Activated CD4-positive, alpha-beta T cell treated with anti-CD3 and anti-CD28 coated beads for 36 hours (primary cell): ENCODE measurements at places on chromosomes 12 and 14.
A peak's percentile ranks its signal among the peaks of the same experiment; 100 is the strongest.

GRCh38 chr12:6206327-6206726, 6.1 kb downstream of the CD9 start:
- DNase-seq, result no peak
- H3K27me3 ChIP-seq, result peaks cover 27% of the 10 kb centered on the region

DNA sequence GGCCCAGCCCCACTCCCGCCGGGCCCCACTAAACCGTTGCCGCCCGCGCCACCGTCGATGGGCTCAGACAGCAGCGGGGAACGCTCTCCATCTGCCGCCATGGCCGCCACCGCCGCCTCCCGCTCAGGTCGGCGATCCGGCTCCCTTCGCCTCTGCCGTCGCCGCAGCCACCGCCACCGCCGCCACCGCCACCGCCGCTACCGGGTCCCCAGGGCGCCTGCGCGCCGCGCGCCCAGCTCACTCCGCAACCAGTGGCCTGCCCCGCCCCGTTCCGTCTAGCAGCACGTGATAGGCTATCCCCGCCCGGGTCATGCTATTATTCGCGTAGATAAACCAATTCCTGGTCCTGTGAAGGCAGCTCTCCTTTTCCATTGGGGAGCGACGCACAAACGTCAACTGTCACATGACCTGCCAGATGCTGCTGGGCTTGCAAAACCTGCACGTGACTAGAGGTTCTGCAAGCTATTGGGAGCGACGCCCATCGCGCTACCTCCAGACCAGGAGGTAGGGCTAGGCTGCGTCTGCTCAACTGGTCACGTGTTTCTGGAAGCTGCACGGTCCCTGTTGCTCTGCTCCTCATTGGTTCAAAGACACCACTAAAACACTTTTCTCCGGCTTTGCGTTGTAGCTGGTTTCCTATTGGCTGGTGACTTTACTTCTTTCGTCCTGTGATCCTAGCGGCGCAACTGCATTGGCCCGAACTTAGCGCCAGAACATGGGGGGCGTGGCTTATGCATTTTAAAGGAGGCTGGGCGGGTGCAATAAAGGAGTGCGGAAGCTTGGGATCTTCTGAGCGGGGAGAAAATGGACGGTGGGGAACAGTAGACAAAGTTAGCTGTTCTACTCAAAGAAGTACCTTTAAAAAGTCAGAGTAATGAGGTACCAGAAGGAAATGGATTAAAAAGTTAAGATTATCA, at the start of gene PIP4P1:
PIP4P1 (minus strand) TSS at position 210 of the 917 bp plus-strand sequence; CDS start at position 101, 109 bp downstream.
- peak within 1 kb of the TSS; percentile 84 for H3K4me3 ChIP-seq
- no peaks in the 10 kb centered on the region for H3K27me3 ChIP-seq
- H3K27ac ChIP-seq, result peak within 1 kb of the TSS; percentile 96

- H3K27ac ChIP-seq, result no peak overlapping the region
- no peak overlapping the region for H3K4me3 ChIP-seq
- H3K4me1 ChIP-seq, result peaks cover 20% of the 10 kb centered on the region
- peaks cover 3% of the 10 kb centered on the region for H3K27me3 ChIP-seq
These were observed 10.0 kb upstream of the CDCA4 start for GRCh38 chr14:105030836-105031396.

- H3K36me3 ChIP-seq, result no peaks in the 10 kb centered on the region
- peaks cover 4% of the 10 kb centered on the region for H3K4me1 ChIP-seq
- no peaks in the 10 kb centered on the region for H3K27me3 ChIP-seq
- H3K4me3 ChIP-seq, result no peak overlapping the region
- H3K27ac ChIP-seq, result no peak overlapping the region
These were observed 1382.1 kb downstream of the AACS start for GRCh38 chr12:126447346-126447745.

DNA sequence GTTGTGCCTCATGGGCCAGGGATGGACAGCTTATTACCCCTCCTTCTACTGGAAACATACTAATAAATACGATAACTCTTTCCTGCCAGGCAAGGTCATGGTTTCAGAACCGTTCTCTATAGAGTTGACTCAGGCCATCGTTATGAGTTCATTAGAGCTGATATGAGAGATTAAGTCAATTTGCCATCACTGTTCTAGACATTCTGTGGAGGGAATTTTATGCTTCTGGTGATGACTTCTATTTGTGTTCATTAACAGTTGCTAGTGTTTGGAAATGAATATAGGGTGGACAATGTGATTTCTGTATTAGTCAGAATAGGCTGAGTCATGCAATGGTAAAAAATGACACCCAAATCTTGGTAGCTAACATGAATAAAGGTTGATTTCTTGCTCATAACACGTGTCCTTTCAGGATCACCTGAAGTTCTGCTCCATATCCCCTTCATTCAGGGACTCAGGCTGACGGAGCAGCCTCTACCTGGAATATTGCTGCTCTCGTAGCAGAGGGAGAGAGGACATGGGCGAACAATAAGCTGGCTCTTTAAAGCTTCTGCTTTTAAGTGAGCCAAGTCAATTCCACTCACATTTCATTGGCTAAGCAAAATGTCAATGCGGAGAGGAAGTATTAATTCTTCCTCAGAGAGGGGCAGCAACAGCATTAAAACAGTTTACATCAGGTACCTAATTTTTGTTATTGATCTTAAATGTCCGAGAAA, 18.5 kb upstream of the TBPL2 start:
- H3K27me3 ChIP-seq, result peaks cover 8% of the 10 kb centered on the region
- H3K4me1 ChIP-seq, result peaks cover 18% of the 10 kb centered on the region
- H3K27ac ChIP-seq, result no peak overlapping the region
- DNase-seq, result no peak
- H3K36me3 ChIP-seq, result no peaks in the 10 kb centered on the region

DNA sequence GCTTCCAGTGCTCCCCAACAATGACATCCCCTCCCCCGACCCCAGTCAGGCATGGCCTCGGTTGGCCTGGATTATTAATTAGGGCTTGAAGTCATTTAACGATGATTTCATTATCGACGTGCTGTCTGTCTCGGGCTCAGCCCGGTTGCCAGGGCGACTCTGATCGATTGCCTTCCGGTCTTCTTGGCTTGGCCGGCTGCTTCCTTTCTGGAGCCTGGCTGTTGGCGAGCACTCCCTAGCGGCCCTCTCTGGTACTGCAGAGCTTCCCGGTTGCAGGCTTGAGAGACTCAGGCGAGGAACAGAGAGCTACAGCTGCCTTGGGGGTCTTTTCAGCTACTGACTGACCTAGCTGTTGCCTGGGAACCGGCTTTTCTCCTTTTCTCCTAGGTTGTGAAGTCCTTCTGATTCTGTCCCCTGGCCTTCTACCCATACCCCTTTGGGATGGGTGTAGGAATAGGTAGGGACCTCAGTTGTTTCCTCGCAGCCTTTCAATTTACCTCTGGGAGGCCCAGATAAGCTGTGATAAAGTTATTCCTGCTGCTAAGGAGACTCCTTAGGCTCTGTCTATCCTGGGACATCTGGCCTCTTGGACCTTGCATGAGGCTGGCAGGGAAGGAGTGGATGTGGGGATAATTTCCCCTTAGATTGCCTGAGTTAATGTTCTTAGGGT, 5.5 kb upstream of the CISTR start:
- peak; percentile 94 for DNase-seq
- H3K4me3 ChIP-seq, result peak overlapping the region; percentile 31
- no peaks in the 10 kb centered on the region for H3K36me3 ChIP-seq
- H3K27me3 ChIP-seq, result peaks cover 36% of the 10 kb centered on the region
- H3K4me1 ChIP-seq, result peaks cover 9% of the 10 kb centered on the region

GRCh38 chr12:117036547-117036946, 62.7 kb downstream of the TESC start:
- DNase-seq, result no peak
- H3K4me3 ChIP-seq, result no peak overlapping the region
- no peaks in the 10 kb centered on the region for H3K27me3 ChIP-seq
- H3K36me3 ChIP-seq, result no peaks in the 10 kb centered on the region
- H3K27ac ChIP-seq, result no peak overlapping the region

- no peaks in the 10 kb centered on the region for H3K27me3 ChIP-seq
- no peak overlapping the region for H3K4me3 ChIP-seq
- no peaks in the 10 kb centered on the region for H3K36me3 ChIP-seq
These were observed 210.9 kb upstream of the PRKD1 start for GRCh38 chr14:30138567-30138966.

- no peak overlapping the region for H3K27ac ChIP-seq
- H3K4me3 ChIP-seq, result no peak overlapping the region
- H3K36me3 ChIP-seq, result no peaks in the 10 kb centered on the region
These were observed 452.8 kb downstream of the AEBP2 start for GRCh38 chr12:19891936-19892591.

DNA sequence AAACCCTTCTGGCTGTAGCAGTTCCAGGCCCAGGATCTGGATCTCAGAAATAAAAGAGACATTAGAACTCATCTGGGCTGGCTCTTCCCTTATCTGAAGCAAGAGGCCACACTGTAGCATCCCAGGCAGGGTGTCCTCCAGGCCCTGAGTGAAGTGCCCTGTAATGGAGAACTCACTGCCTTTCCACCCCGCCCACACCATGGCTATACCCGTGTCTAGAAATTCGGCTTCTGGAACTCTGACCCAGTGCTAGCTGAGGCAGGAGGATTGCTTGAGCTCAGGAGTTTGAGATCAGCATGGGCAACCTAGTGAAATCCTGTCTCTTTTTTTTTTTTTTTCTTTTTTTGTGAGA, 23.5 kb upstream of the PLEKHG3 start:
- DNase-seq, result no peak
- H3K27ac ChIP-seq, result no peak overlapping the region
- H3K4me3 ChIP-seq, result no peak overlapping the region
- no peaks in the 10 kb centered on the region for H3K36me3 ChIP-seq
- peaks cover 3% of the 10 kb centered on the region for H3K4me1 ChIP-seq

GRCh38 chr12:71108355-71108754, 49.4 kb downstream of the TSPAN8 start:
- DNase-seq, result no peak
- H3K27ac ChIP-seq, result no peak overlapping the region
- H3K4me1 ChIP-seq, result no peaks in the 10 kb centered on the region
- no peaks in the 10 kb centered on the region for H3K27me3 ChIP-seq
- no peak overlapping the region for H3K4me3 ChIP-seq

DNA sequence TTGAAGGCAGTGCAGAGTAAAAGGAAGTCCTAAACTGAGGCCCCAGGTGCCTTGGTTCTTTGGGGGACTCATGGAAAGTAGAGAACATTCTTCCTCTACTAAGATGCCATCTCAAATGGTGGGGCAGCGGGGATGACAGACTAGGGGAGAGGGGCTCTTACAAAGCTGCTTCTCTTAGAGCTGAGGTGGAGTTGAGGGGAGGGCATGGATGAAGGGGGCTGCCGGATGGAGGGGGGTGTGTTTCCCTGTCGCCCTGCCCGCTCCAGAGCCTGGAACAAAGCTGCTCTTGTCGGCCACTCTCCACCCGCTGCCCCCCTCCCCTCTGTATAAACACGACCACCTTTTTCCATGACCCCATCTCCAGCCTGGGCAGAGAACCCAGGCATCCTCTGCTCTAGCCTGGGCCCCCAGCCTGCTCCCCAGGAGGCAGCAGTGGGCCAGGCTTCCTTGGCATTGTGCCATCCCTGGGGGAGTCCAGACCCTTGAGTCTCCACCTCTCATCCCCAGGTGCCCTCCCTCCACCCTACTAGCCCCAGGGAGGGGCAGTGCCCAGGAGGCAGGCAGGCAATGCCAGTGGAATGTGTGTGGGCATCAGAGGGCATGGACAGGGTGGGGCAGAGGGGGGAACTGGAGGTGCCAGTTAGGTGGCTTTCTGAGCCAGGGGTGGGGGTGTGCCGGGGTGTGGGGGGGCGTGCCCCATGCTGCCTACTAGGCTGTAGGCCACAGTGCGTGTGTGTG, 1.7 kb downstream of the RARG start:
- peaks cover 69% of the 10 kb centered on the region for H3K4me1 ChIP-seq
- H3K4me3 ChIP-seq, result no peak overlapping the region
- peaks cover 6% of the 10 kb centered on the region for H3K36me3 ChIP-seq
- no peak for DNase-seq

DNA sequence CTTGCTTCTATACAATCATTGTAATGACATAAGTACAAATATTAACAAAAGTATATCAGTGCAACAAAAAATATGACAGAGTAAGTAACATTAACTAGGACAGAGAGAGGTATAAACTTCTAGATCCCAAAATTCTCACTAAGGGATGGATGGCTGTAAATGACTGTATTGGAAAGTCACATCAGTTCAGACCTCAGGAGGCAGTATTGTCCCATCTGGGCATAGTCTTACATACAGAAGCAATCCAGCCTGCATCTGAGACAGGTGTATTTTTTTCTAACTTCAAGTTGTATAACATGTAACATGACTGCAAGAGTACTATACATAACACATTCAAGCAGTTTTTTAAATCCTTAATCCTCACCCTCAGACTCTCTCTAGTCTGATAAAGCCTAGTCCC, 99.0 kb downstream of the GARIN6 start:
- H3K4me3 ChIP-seq, result no peak overlapping the region
- H3K36me3 ChIP-seq, result no peaks in the 10 kb centered on the region
- no peak for DNase-seq
- H3K27me3 ChIP-seq, result no peaks in the 10 kb centered on the region

DNA sequence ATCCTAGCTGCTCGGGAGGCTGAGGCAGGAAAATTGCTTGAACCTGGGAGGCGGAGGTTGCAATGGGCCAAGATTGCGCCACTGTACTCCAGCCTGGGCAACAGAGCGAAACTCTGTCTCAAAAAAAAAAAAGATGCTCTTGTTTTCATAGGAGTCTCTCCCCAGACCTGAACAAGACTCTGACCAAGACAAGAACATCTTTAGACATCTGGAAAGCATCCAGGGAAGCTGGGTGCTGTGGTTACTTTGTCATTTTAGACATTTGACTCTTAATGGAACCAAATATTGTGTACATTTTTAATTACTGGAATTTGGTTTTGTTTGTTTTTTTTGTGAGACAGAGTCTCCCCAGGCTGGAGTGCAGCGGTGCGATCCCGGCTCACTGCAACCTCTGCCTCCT, 21.1 kb upstream of the ATF1 start:
- no peak overlapping the region for H3K27ac ChIP-seq

GRCh38 chr14:53929871-53930715, 26.5 kb downstream of the BMP4 start:
- H3K4me3 ChIP-seq, result no peak overlapping the region
- DNase-seq, result peak; percentile 61
- H3K27me3 ChIP-seq, result peaks cover 9% of the 10 kb centered on the region
- no peaks in the 10 kb centered on the region for H3K4me1 ChIP-seq
- no peaks in the 10 kb centered on the region for H3K36me3 ChIP-seq

DNA sequence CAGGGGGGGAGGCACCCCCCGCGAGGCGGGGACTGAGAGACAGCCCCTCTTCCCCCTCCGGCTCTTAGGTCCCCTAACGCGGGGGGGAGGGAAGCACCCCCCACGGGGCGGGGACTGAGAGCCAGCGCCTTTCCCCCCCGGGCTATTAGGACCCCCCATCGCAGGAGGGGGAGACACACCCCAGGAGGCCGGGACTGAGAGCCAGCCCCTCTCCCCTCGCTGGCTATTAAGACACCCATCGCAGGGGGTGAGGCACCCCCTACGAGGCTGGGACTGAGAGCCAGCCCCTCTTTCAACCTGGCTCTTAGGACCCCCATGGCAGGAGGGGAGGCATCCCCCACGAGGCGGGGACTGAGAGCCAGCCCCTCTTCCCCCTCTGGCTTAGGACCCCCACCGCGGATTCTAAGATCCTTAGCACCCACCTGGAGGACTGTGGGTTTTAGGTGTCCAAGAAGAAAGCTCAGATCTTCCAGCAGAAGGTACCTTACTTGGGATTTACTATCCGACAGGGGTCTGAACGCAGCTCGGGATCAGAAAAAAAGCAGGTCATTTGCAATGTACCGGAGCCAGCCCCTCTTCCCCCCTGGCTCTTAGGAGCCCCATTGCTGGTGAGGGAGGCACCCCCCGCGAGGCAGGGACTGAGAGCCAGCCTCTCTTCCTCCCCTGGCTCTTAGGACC, 197.8 kb upstream of the PZP start:
- H3K4me1 ChIP-seq, result no peaks in the 10 kb centered on the region
- DNase-seq, result no peak
- H3K36me3 ChIP-seq, result peaks cover 2% of the 10 kb centered on the region
- H3K27ac ChIP-seq, result no peak overlapping the region
- no peaks in the 10 kb centered on the region for H3K27me3 ChIP-seq
